ENCODE measurements at places on chromosomes 6 and 20. TPM values are rescaled to one million over a fixed set of nuclear protein-coding genes. Genes with fewer than 3 reads are reported as not detected.

Gene GSTA3
- not detected for total RNA-seq

GRCh38 chr6:106128981-106129781 is 43.0 kb downstream of the PRDM1 start:
- no peaks in the 10 kb centered on the region for H3K27me3 ChIP-seq
- peaks cover 27% of the 10 kb centered on the region for H3K4me1 ChIP-seq
- no peaks in the 10 kb centered on the region for H3K36me3 ChIP-seq
- no peak overlapping the region for H3K27ac ChIP-seq
- DNase-seq: no peak

DNA sequence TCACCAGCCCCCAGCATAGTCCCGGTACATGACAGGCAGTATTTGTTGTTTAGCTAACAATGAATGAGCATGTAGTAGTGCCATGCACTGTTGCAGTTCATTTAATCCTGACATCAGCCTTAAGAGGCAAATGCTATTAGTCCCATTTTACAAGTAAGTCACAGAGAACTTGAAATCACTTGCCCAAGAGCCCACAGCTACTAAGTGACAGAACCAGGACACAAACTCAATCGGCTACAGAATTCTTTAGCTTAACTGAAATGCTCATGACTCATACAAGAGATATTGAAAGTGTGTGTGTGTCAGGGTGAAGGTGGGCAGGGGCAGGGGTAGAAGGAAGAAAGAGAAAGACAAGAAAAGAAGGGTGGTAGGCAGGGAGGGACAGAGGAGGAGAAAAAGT is 52.7 kb downstream of the UNC5CL start:
- H3K27ac ChIP-seq: no peak overlapping the region
- no peak overlapping the region for H3K4me3 ChIP-seq
- H3K27me3 ChIP-seq: peaks cover 28% of the 10 kb centered on the region
- no peaks in the 10 kb centered on the region for H3K4me1 ChIP-seq

GRCh38 chr6:17032988-17033634 is 68.7 kb upstream of the STMND1 start:
- no peak overlapping the region for H3K27ac ChIP-seq
- no peaks in the 10 kb centered on the region for H3K4me1 ChIP-seq
- no peak for DNase-seq
- no peak overlapping the region for H3K4me3 ChIP-seq

Measured in activated B cell treated with CpG ODN at 0.5 μM for 24 hours (primary cell).